NCI-H460 (cell line): ENCODE measurements at places on chromosomes 5 and 9.
A peak's percentile ranks its signal among the peaks of the same experiment; 100 is the strongest.

DNA sequence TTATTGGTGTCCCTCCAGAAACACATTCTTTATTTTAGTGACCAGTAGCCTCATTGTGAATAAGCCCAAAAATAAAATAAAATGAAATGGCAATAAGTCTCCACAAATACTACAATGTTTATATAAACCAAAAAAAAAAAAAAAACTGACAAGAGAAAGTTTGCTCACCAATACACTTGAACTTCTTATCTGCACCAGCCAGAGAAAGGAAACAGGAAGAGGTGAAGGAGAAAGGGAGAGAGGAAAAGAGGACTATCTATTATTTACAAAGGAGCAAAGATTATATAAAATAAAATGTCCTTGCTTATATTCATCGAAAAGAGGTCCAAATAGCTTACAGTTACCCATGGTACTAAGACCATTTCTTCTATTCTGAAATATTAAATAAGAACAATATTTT, 176.4 kb upstream of the CCNG1 start:
- no peak for DNase-seq

DNA sequence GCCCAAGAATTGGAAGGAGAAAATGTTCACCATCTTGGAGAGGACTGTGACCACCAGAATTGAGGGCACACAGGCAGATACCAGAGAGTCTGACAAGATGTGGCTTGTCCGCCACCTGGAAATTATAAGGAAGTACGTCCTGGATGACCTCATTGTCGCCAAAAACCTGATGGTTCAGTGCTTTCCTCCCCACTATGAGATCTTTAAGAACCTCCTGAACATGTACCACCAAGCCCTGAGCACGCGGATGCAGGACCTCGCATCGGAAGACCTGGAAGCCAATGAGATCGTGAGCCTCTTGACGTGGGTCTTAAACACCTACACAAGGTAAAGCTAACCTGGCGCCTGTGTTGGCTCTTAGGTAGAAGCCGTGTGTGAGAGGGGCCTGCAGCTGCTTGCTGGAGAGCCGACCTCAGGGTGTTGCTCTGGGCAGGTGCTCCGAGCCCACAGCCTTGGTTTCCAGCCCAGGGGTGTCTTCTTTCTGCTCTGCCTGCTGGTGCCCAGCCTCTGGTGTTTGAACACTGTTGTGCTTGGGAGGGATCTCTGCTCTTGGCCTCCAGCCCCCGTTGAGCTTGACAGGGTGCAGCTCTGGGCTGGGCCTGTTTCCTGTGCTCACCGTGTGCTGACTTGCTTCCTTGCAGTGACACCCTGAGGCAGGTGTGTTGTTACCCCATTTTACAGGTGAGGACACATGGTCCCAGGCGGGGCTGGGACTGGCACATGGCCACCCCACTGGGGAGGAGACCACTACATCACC, 10.9 kb downstream of the EXOC3 start:
- no peak for DNase-seq

DNA sequence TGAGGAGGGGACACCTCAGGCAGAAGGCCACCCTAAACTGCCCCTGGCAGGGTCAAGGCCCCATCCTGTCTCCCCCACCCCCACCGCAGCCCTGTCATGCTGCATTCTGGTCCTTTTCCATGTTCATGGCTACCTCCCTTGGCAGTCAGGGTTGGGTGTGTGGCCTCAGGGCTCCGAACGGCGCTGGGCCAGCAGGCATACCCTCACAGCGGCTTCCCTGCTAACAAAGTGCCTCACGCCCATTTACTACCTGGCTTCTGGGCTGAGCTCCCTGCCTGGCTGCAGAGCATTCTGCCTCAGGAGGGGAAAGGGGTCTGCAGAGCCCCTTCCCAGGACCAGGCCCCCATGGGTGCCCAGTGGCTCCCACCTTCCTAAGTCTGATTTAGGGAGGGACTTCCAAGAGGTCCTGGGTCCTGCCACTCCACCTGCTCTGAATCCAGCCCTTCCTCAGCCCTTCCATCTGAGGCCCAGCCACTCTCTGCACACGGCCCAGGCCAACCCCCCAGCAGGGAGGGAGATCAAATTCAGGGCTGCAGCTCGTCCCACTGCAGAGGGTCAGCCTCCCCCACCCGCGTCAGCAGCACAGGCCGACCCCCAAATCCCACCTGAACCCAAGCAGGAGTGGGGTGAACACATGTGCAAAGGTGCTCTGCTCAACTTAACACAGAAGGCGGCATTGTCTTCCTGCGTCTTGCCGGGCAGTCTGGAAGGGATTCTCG, 115.9 kb upstream of the PHYKPL start:
- DNase-seq, result no peak

- no peak for DNase-seq
These were observed at the start of gene FAM221B for GRCh38 chr9:35828716-35829083. Gene FAM221B, minus strand, starts transcription at chr9:35828732. Its CDS starts 2,571 bp downstream, at chr9:35826161.

GRCh38 chr5:133032852-133033742, 6.7 kb upstream of the ZCCHC10 start:
- DNase-seq, result no peak

DNA sequence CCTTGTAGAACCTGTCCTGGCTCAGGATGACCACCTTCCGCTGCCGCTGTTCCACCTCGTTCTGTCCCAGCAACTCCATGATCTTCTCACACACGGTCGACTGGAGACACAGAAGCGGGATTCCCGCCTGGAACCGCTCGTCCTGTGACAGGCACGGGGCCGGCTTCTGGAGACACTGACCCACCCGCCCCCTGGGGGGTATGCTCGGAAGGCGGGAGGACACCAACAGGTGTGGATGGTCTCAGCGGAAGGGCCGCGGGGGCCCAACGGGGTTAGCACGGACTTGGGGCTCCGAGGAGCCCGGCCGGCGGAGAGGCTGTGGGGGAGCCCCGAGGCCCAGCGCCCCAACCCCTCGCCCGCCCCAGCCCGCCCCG, 530 bp downstream of the UCK1 start:
- no peak for DNase-seq

GRCh38 chr9:110443866-110444220, 106.2 kb upstream of the TXNDC8 start:
- DNase-seq, result peak; percentile 26

DNA sequence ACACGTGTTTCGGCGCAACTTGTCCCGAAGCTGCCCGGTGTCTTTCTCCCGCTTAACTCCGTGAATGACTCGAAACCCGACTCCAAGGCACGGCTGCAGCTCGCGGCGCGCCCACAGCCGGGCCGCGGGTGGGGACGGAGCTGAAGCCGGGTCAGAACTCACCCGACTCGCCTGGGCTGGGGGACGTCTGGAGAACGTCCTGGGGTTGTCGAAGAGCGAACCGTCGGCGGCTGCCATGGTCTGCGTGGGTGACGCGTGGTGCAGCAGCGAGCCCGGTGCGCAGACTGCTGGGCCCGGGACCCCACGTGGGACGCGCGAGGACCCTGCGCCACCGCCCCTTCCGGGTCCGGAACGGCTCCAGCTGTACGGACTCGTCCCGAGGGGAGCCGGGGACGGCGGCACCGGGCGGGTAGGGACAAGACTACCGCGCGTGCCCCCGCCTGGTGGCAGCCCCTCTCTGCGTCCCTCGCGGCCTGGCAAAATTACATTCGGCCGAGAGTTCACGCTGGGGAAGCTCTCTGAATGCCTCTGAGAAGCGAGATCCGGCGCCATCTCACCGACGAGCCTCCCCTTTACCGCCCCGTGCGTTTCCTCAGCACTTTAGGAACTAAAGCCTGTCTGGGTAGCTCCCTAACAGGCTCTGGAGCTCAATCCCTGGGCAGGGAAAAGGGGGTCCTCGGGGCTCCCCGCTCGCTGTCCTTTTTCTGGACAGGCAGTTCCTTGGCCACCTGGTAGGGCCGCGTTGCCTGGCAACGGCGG, at the start of gene DDX31:
DDX31 (minus strand) TSS at position 286 of the 759 bp plus-strand sequence; CDS start at position 237, 49 bp downstream.
- peak; percentile 75 for DNase-seq

GRCh38 chr9:82911996-82912395, 150.9 kb downstream of the RASEF start:
- DNase-seq, result no peak

- DNase-seq, result no peak
These were observed 503 bp upstream of the GDNF start for GRCh38 chr5:37840053-37841034.

DNA sequence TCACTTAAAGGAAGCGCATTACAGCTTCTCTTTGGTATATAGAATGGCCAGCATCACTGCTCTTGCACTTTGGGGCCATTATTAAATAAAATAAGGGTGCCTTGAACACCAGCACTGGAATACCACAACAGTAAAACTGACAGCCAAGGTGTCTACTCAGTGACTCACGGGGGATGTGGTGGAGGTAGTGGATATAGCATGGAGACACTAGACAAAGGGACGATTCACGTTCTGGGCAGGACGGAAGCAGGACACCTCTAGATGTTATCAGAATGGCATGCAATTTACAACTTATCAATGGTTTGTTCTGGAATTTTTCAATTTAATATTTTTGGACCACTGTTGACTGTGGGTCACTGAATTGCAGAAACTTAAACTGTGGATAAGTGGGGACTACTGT, 32.9 kb upstream of the PDE8B start:
- DNase-seq, result no peak

DNA sequence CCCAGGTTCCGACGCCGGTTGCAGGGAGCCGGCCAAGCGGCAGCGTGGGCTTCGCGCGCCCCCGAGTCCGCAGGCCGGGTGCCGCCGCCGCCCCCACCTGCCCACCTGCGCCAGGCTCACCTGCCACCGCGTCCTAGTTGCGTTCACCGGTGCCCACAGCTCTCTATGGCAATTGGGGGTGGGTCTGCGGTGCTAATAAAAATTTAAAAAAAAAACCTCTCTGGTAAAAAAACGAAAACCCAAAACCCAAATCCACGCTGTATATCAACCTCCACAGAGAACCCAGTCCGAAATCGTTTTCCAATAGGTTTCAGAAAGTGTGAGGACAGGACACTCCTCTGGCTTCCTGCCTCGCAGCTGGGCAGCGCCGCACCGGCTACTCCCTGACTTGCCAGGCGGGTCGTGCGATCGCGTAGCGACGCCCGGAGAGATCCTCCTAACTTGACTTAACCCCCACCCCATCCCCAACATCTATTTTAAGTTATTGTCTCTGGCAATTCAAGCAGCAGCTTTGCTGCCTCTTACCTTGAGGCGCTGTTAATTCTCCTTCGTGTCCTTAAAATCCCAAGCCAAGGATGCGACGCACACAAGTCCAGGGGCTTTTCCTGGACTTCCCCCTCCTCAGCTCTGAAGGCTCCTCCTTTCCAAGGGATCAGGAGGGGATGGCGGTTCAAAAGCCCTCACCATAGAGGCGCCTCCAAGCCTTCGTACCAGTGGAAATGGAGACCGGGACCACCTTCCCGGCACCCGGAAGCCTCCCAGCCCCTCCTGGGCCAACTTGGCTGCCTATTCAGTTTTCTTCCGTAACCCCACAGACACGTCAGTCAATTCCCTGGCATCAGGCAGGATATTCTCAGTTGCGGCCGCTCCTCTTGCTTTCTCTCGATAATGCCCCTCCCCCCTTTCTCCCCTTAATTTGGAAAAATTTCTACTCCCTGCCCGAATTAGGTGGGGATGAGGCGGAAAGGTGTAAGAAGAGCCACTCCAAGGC, 1639.4 kb upstream of the C9orf72 start:
- no peak for DNase-seq

- DNase-seq, result no peak
These were observed 37.7 kb upstream of the LPCAT1 start for GRCh38 chr5:1561402-1561929.

DNA sequence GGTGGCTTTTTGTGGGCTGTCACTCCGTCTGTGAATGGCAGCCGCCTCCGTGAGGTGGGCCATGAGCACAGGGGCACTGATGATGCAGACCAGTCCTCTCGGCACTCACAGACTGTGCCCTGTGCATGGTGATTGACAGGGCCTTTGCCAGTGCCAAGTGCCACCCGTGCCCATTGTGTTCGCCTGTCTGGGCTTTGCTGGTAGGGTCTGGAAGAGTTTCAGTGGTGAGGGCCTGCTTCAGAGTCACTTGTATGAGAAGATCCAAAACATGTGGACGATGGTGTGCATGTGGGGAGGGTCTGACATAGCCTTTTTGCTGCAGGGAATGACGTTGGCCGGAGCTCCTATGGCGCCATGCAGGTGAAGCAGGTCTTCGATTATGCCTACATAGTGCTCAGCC, 34.9 kb downstream of the TENT4A start:
- no peak for DNase-seq

GRCh38 chr5:177594071-177594470, 2.1 kb downstream of the TMED9 start:
- no peak for DNase-seq

DNA sequence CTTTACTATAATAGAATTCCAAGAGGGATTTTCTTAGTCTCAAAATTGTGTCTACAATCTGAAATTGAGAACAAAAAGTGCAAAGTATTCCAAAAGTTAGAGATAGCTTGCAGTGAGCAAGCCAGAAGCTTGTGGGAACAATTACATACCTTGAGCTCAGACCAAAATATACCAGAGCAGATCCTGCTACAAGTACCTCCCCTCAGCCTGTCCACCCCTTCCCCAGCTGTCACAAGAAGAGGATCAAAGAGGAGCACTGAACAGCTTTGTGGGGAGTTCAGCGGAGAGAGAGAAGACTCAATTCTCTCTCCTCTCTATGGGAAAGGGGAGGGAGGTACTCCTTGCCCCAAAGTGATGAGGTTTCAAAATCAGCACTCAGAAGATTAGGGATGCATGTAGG, 869.2 kb upstream of the DMAC1 start:
- DNase-seq, result no peak

GRCh38 chr5:32297181-32298058, 15.3 kb downstream of the MTMR12 start:
- no peak for DNase-seq

DNA sequence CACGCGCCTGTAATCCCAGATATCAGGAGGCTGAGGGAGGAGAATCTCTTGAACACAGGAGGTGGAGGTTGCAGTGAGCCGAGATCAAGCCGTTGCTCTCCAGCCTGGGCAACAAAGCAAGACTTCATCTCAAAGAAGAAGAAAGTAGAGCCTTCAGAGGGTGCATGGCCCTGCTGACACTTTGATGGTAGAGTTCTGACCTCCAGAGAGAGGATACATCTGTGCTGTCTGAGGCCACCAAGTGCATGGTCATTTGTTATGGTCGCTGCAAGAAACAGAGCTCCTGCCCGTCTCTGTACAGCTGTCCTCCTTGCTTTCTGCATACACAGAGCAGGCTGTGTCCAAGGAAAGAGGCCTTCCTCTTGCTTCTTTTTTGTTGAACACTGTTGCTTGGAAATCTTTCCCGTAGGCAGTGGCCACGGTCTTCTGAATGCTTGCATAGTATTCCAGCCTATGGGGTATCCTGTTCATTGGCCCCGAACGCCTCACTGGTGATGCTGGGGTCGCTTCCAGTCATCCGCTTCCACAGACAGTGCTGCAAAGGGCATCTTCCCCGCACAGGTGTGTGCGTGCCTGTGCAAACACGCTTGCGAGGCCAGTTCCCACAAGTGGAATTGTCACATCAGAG, 36.8 kb upstream of the UNC5A start:
- DNase-seq, result no peak

GRCh38 chr5:177552839-177553455, 1.4 kb downstream of the FAM193B start:
- DNase-seq, result no peak

DNA sequence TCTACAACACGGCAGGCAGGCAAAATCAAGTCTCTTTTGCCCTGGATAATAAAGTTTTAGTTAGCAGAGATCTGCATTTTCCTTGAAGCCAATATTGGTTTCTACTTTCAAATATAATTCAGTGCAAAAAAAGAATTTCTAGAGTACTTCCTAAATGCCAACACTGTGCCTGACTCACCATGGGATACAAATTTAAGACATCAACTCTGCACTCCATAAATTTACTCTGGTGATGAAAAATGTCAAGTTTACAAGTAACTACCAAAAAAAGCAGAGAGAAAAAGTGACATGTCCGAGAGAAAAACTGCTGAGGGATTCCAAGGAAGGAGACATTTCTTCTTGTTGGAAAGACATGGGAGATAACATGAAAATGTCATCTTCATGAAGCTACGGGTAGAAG, 119.7 kb downstream of the RAPGEF6 start:
- no peak for DNase-seq

GRCh38 chr9:86867804-86868313, 79.4 kb downstream of the GAS1 start:
- DNase-seq, result no peak
